ENCODE measurements at places on chromosomes 7 and 10. TPM values are rescaled to one million over a fixed set of nuclear protein-coding genes. Genes with fewer than 3 reads are reported as not detected.
A peak's percentile ranks its signal among the peaks of the same experiment; 100 is the strongest.

Gene CCL24
- not detected for total RNA-seq

Gene MSMB
- total RNA-seq: not detected

Gene ANKRD22
- 0.80 TPM for total RNA-seq

Gene ACBD5
- 26.6 TPM for total RNA-seq

Gene BMPER
- 4.6 TPM for total RNA-seq

Gene PALS2
- total RNA-seq: 45.2 TPM

Gene SKIDA1
- total RNA-seq: 0.58 TPM

DNA sequence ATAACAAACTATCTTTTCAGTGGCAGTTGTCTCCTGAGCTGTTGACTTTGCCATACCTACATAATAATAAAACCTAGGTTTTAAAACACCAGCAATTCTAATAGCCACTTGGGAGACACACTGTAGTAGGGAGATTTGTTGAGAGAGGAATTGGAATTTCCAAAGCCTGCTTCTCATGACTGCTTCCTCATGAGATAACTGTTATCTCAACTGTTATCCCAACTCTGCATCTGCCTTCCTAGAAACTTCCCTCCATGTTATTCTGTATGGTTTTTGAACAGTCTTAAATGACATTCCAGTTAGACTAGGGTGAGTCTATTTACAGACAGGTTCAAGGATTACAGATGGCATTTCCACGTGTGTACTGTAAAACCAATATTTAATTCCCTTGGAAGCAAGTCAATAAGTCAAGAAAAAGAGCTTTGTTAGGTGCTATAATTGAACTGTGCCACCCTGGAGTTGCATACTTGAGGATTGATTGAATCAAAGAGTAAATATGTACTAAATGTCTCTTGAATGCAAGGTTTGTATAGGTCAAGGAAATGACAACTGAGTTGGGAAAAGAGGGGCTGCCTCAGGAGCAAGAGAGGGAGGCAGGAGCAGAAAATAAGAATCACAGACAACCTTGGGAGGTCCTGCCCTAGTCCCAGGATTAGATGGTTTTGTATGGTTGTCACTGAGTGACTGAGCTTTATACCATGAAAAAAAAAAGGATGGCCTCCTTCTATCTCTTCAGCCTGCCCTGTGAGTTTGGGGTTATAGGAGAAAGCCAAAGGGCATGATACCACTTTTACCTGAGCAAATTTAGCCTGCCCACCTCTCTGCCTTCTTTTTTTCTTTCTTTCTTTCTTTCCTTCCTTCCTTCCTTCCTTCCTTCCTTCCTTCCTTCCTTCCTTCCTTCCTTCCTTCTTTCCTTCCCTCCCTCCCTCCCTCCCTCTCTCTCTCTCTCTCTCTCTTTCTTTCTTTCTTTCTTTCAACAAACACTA lies 9.9 kb upstream of the TM9SF3 start:
- DNase-seq: no peak

- DNase-seq: no peak
Observed at GRCh38 chr7:13336227-13336626, 648.8 kb downstream of the ARL4A start.

DNA sequence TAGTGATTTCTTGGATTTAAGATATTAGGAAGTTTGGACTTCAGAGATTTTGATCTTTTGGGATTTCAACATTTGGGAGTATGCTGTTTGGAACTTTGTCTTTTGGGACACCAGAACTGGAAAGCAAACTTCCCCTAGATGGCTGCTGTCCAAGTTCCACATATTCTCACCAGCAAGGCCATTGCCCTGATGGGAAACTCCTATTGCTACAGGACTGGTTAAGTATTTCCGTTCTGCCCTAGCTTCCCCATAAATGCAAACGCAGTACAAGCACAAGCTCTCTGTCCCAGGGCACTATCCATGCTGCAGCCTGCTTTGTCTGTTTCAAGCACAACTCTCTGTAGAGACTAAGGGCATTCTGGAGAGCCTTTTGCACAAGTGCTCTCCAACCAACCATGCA lies 79.3 kb upstream of the SLC25A13 start:
- DNase-seq: no peak

DNA sequence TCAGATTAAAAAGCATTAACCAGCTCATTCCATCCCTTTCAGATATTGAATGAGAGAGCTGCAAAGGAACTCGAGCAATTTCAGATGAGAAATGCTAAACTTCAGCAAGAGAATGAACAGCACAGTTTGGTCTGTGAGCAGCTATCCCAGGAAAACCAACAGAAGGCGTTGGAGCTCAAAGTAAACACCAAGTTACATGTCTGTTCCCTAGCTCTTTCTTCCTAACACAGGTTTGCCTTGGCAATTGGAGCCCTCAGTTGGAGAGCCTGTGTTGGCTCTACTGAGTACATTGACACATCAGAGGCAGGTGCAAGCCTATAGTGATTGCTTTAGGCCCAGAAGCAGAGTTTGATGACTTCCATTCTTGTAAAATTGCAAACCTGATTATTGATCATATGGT lies 14.7 kb downstream of the CFAP58 start:
- DNase-seq: no peak

GRCh38 chr10:123357421-123357930 lies 203.3 kb downstream of the BUB3 start:
- no peak for DNase-seq

DNA sequence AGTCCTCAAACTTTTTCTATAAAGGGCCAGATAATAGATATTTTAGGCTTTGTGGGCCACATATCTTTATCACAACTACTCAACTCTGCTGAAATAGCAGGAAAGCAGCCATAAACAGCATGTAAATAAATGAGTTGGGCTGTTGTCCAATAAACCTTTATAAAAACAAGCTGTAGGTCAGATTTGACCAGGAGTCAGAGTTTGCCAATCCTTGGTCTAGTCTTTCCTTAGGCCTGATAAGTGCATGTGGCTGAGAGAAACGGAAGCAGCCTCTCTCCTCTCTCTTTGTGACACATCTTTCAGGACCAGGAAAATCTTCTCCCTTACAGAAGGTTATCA lies 724.5 kb downstream of the GRID1 start:
- DNase-seq: no peak

DNA sequence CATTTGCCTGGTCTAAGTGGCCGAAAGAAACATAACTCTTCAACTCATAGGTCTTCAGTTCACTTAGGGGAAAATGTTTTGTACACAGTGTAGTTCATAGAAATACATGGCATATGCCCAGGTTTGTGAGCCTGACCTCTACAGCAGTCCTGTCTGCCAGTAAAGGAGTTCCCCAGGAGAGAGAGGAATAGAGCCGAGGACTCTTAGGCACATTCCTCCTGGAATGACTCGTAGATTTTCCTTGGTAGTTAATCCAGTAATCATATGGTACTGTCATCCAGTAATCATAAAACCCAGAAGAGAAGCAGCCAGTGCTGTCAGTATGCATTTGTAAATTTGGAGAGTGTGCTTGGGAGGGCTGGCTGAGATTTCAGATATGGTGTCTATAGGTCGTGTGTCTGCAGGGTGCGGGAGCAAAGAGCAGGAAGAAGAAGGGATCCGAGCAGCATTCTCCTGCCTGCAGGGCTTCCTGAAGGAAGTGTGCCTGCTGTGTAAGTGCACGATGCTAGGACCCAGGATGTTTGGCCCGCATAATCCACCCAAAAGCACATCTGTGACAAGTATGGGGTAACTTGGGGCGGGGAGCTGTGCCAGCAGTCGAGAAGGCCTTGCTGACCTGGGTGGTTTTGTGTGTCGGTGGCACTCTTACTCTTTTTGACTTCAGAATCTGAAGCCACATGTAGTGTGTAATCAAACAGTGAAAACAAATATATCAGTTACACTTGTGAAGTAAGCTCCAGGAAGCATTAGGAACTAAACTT lies 13.9 kb downstream of the EIF4H start:
- no peak for DNase-seq

DNA sequence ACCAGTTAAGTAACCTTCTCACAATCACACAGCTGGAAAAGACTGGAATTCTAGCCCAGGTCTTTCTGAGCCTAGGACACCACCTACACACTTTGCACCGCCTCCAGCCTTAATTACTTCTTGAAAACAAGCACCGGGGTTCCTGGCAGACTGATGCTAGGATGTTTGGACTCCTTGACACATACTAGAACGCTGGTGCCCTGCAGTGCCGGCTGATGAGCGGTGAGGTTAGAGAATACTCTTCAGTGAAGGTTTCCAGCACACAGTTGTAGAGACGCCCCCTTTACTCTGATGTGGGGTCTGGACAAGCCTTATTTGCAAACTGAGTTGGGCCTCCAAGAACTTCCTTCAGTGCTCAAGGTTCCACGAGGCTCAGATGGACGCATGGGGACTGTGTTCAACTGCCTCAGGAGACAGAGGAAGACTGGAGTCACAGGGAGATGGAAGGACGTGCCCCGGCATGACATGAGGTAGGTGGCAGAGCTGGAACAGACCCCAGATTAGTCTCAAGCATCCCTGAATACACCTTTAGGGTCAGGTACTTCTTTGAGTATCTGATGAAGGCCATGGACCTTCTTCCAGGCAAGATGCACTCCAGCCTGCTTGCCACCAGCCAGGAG lies 89.6 kb downstream of the COBL start:
- DNase-seq: peak; percentile 55

GRCh38 chr10:103578782-103579382 lies 85.4 kb downstream of the NEURL1 start:
- DNase-seq: no peak

DNA sequence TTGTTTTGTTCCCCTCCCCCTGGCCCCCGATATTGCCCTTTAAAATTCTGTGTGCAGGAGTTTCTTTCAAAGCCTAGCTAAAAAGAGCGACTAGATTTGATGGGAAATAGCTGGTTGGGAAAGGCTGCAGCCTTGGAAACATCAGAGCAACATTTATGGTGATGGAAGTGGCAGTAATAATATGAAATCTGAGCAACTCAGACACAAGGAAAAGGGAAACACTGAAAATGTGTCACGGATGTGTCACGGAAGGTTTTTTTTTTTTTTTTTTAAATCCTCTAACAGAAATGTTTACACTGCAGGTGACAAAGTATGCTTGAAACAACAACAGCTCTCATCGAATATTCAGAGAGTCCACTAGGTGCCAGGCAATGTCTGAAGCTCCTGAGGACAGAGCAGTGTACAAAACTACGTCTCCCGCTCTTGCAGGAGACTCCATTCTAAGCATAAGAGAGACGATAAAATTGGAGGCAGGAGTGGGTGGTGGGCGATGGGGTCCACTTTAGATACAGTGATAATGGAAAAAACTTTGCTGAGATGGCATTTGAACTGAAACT lies 143.0 kb downstream of the RSU1 start:
- DNase-seq: no peak

- DNase-seq: no peak
Observed at GRCh38 chr7:8560501-8560900, 127.1 kb downstream of the NXPH1 start.

- no peak for DNase-seq
Observed at GRCh38 chr10:128929767-128930166, 537.3 kb upstream of the MGMT start.

DNA sequence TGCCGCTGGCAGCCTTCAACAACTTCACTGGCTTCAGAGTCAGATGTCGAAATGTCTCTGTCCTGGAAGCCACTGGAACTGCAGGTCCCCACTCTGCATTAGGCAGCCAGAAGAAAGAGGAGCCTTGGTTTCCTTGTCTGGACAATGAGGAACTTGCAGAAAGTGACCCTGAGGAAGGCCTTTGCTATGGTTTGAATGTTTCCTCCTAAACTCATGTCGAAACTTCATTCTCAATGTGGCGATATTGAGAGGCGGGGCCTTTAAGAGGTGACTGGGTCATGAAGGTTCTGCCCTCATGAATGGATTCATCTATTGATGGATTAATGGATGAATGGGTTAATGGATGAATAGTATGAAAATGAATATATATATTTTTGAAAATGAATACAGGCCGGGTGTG lies 61.6 kb upstream of the GPR26 start:
- no peak for DNase-seq

DNA sequence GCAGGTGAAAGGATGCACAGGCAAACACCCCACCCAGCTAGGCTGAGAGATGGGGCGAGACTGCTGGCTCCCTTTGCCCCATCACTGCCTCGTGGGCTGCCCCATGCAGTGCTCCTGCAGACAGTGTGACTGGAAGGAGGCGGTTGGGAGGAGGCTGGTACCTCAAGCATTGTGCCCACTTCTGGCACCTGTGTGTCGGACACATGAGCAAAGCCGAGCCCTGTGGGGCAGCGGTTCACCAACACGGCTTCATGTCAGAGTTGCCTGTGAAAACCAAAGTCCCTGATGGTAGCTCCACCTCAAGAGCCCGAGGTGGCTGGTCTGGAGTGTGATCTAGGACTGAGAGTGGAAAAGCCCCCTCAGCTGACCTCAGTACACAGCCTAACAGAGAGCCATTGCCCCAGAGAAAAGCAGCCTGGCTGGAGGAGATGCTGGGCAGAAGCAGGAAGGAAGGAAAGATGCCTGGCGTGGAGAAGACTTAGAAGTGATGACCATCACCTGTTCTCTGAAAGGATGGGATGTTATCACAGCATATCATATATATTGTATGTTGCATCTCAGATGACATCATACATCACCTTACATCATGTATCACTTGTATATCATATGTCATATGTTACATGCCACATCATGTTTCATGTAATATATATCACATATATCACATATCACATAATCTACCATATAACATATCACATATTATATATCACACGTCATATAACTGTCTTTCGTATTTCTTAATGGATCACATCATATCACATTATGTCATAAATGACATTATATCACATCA lies 75.6 kb downstream of the ADCY1 start:
- DNase-seq: peak; percentile 71

DNA sequence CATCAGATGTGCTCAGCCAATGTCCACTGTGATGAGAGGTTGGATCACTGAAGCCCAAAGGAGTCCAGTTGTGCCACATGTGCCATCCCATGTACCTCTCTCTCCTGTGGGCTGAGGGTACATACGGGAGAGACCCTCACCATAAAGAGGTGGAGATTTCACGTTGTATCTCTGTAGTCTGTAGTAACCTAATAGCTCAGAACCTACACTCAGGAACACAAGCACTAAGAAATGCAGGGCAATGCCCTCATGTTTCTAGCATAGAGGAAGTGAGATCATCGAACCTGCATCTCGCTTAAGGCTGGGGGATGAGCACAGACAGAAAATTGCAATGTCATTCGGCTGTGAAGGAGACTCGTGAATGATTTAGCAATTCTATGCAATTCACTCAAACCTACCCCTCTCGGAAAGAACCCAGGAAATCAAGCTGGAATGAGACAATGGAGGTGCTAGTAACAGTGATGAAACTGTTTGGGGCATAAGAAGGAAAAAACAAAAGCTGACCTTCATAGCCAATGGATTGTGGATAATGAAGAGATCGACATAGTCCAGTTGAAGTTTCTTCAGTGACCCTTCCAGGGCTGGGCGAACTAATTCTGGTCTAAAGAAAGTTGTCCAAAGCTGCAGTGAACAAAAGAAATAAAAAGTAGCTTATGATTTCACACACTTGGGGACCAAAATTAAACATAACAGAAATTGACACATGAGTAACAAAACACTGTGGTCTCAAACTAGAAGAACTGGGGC lies 80.3 kb upstream of the UCN3 start:
- no peak for DNase-seq

- DNase-seq: no peak
Observed at GRCh38 chr7:42197451-42197850, 39.6 kb downstream of the GLI3 start.

- DNase-seq: no peak
Observed at GRCh38 chr7:41708581-41709358, 5.9 kb upstream of the INHBA start.

Measured in mesenteric fat pad (tissue), 1 donor.